ENCODE measurements at places on chromosomes 13 and 19. TPM values are rescaled to one million over a fixed set of nuclear protein-coding genes. Genes with fewer than 3 reads are reported as not detected.

The ZNF878 gene
- total RNA-seq: 16.4 TPM

DNA sequence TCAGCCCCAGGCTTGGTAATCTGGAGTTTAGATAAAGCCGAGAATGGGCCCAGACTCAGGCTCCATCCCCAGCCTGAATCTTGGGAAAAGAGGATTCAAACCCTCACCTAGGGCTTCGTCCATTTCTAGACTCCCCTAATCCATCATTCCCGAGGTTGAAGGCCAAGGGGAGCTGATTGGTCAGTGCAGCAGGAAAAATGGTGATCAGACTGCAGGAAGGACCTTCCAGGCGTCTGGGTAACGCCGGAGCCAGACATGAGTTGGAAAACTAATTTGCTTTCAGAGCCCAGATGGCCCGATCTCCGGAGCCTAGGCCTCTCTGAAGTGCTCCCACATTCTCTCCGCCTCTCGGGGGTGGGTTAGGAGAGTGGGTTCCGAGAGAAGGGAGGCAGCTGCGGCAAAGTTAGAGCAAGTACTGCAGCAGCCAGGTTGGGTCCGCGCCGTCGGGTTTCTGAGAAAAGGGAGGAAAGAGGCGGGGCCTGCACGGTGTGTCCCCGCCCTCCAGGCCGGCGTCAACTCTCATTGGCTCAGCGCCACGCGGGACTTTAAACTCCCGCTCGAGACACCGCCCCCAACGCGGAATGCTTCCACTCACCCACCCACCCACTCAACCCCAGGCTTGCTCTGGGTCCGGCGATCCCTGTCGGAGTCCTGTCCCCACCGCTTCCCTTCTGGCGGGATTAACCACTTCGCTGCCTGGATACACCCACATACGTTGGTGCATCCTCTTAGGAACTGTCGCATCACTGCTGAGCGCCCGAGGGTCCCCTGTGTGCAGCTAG, 788 bp upstream of the RTBDN start:
- peak; percentile 90 for DNase-seq

DNA sequence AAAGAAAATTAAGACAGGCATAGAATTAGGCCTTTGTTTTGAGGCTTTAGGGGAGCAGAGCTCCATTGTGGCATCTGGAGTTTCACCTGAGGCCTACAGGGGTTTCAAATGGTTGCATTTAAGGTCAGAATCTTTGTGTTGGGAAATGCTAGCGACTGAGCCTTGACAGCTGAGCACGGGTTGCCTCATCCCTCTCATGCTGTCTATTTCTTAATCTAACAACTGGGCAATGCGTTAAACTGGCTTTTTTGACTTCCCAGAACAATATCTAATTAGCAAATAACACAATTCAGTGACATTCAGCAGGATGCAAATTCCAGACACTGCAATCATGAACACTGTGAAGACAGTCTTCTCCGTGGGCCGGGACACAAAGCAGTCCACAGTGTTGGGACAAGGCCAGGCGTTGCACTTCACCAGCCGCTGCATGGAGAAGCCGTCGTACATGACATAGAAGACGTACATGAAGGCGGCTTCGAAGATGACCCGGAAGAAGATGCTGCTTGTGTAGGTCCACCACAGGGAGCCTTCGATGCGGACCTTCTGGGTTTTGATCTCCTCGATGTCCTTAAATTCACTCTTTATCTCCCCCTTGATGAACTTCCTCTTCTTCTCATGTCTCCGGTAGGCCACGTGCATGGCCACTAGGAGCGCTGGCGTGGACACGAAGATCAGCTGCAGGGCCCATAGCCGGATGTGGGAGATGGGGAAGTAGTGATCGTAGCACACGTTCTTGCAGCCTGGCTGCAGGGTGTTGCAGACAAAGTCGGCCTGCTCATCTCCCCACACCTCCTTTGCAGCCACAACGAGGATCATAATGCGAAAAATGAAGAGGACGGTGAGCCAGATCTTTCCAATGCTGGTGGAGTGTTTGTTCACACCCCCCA, 3.8 kb downstream of the GJB2 start:
- peak; percentile 77 for DNase-seq

DNA sequence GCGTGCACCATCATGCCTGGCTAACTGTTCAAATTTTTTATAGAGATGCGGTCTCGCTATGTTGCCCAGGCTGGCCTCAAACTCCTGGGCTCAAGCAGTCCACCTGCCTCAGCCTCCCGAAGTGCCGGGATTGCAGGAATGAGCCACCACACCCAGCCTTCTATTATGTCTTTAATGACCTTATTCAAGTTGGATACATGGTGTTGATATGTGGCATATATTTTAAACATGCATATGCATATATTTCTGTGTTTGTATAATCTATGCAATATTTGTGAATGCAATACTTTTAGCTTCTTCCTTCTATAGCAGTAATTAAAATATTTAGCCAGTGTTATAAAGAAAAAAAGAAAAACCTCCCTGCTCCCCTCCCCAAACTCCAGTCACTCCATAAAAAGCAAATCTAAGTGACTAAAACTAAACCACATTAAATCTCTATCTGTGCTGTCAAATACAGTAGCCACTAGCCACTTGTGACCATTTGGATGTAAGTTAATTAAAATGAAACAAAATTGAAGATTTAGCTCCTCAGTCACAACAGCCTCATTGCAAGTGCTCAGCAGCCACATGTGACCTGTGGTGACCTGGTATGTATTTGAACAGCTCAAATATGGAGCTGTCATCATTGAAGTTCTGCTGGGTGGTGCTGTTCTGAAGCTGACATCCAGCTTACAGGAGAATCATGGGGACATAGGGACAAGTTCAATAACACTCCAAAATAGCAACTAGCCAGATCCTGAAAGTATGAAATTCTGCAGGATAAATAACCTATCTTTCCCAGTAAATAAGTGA, 27.4 kb downstream of the FCGBP start:
- DNase-seq: no peak

All from GM23338 (cell line).